Activated T-cell treated with anti-CD3 and anti-CD28 coated beads, Interleukin-2, amount 50 U/mL, for 24 hours (primary cell): ENCODE measurements at places on chromosomes 6 and 20.

DNA sequence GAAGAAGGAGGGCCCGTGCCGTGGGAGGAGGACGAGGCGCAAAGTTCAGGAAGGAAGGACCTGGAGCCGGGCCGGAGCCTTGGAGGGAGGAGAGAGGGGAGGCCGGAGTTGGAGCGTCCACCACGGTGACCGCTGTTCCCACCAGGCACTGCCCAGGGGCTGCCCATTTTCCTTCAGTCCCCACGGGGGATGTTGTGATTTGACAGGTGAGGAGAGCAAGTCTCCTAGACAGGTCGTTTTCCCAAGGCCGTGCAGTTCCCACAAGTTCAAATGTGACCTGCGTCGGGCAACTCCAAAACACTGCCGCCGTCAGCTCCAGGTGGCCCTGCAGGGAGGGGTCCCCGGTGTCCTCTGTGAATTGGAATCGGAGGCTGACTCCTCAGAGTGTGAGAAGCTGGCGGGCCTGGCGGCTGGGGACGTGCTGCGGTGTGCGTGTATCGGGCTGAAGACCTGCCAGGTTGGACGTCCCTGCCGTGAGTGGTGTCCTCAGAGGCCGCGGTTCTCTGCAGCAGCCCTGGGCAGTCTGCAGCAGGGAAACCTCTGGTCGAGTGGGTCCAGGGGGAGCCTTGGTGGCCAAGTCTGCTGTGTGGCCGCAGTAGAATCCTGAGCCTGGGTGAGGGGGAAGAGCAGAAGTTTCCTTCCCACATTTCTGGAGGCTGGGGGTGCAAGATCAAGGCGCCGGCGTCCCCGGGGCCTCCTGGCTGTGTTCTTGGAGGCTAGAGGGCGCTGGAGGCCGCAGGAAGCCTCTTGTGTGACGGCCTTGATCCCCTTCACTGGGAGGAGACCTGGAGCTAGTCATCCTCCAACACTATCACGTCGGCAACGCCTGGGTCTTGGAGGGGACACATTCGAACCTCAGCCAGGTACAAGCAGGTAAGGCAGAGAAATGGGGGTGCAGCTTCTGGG lies 115.1 kb upstream of the FRMD1 start:
- peaks cover 13% of the 10 kb centered on the region for H3K27me3 ChIP-seq
- H3K4me3 ChIP-seq: no peak overlapping the region
- H3K36me3 ChIP-seq: no peaks in the 10 kb centered on the region

DNA sequence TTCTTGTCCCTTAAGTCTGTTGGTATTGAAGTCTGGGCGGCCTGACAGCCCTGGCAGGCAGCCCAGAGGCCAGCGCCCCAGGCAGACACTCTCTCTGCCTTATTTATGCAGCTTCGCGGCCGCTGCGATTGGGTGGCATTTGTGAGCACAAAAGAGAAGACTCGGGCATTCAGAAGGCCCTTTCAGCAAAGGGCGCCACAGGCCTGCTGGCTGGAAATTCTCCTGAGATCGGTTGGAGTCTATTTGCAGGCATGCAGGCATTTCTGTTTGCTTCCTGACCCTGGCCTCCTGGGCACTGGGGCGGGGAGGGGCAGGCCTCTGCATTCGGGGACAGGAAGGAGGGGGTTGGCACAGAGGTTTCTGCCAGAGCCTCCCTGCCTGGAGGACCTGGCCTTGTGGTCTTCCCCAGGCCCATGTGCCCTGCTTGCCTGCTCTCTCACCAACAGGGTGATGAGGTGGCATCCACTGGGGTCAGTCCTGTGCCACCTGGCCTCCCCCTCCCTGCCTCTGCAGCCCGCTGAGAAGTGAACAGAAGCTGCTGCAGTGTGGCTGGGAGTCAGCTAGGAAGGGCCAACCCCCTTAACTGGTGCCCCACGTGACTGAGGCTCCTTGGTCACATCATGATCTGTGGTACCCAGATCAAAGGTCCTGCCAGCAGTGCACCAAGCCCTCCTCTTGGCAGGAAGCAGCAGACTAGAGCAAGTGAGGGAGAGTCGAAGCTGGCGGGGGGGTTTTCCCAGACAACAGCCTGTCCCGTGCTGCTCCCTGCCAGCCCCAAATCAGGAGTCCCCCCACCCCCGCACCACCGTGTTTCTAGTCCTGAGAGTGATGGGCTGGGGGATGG lies 16.6 kb upstream of the CCDC167 start:
- peak overlapping the region; percentile 91 for H3K27ac ChIP-seq
- DNase-seq: peak; percentile 84
- H3K4me1 ChIP-seq: peaks cover 87% of the 10 kb centered on the region
- no peaks in the 10 kb centered on the region for H3K36me3 ChIP-seq
- peak overlapping the region; percentile 77 for H3K4me3 ChIP-seq

GRCh38 chr20:46772901-46773300 lies 63.5 kb downstream of the SLC2A10 start:
- H3K4me1 ChIP-seq: no peaks in the 10 kb centered on the region
- no peak overlapping the region for H3K27ac ChIP-seq
- no peaks in the 10 kb centered on the region for H3K36me3 ChIP-seq
- no peak overlapping the region for H3K4me3 ChIP-seq
- peaks cover 59% of the 10 kb centered on the region for H3K27me3 ChIP-seq

DNA sequence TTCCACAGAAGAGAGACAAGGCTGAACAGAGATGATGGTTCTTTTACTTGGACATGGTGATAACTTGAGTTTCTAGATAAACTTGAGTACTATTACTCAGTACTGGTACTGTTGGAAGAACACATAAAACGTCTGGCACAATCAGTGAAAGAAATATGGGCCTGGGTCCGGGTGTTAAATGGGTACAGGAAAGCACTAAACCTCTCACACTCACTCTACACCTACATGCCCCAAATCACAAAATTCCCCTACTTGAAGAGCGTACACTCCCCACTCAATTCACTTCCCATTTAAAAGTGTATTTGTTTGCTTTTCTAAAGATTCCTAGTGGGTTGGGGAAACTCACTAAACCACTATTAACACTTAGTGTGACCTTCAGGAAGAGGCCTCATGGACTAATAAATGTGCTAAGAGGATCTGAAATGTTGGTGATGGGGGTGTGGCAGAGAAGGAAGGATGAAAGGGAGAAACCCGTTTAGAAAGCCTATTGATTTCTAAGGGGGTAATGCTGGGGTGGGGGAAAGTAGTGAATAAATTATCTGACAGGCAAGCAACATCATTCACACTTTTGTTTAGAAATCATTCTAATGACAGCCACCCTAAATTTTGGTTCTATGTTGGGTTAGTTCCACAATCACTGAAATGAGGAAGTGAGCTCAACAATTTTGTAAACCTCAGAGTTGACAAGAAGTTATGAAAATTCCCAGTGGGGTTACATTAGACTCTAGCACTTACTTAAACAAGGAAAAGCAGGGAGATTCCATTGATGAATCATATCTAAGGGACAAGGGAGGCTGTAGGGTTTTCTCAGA lies 222.6 kb upstream of the MARCKS start:
- peaks cover 30% of the 10 kb centered on the region for H3K4me1 ChIP-seq
- no peak overlapping the region for H3K4me3 ChIP-seq
- H3K27me3 ChIP-seq: peaks cover 13% of the 10 kb centered on the region
- no peak overlapping the region for H3K27ac ChIP-seq
- DNase-seq: no peak

DNA sequence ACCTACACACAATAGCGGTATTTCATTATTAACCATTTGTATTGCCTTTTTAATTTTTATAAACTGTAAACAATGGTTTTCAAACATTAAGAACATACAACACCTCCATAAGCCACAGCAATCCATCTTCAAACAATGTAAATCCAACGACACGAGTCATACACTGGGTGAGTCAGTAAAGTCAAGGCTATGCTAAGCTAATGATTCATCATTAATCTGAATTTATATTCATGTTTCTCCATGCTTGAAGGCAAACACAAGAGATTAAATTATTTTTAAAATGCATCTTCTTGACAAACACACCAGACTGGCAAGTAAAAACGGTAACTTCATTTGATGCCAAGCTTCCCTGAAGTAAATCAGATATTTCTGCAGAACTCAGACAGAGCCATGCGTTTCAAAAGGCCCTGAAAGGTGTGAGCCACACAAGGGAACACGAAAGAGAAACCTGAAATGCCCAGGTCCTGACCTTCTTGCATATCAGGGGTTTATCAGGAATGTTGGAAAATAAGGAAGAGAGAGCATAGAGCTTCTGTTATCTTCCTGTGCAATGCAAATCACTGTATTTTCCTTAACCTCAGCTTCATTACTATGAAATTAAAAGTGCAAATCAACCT lies 162.5 kb downstream of the ALDH8A1 start:
- H3K4me1 ChIP-seq: no peaks in the 10 kb centered on the region

DNA sequence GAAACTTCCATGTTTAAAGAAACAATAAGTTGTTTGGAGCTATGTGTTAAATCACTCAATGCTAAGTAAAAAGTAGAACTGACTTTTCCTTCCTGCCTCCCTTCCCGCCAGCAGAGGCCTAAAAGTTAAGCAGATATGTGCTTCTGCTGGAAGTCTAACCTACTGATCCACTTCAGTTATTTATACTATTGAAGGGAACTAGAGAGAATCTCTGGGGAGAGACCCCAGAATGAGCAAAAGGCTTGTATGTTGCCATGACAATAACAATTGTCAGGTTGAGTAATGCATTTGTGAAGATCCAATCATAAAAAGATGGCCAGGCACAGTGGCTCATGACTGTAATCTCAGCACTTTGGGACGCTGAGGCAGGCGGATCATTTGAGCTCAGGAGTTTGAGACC lies 24.7 kb downstream of the MGME1 start:
- peaks cover 31% of the 10 kb centered on the region for H3K36me3 ChIP-seq
- peaks cover 26% of the 10 kb centered on the region for H3K4me1 ChIP-seq
- H3K4me3 ChIP-seq: no peak overlapping the region
- H3K27ac ChIP-seq: peak overlapping the region; percentile 44
- H3K27me3 ChIP-seq: peaks cover 5% of the 10 kb centered on the region

GRCh38 chr6:43742931-43743632 lies 26.9 kb upstream of the VEGFA start:
- H3K27me3 ChIP-seq: peaks cover 4% of the 10 kb centered on the region
- no peak overlapping the region for H3K4me3 ChIP-seq
- no peaks in the 10 kb centered on the region for H3K4me1 ChIP-seq
- H3K36me3 ChIP-seq: no peaks in the 10 kb centered on the region

DNA sequence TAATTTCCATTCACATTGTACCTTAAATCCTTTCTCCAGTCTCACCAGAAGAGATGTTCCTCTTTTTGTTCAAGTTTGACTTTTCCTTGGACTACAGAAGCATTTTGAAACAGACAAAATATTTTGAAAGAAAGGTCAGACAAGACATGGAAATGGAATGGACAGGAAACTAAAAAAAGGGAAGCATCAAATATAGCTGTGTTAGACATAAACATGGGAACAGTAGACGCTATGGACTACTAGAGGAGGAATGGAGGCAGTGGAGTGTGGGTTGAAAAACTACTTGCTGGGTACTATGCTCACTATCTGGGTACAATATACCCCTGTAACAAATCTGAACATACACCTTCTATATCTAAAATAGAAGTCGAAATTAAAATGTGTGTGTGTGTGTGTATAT lies 4.1 kb upstream of the FAM135A start:
- no peak overlapping the region for H3K27ac ChIP-seq
- peaks cover 11% of the 10 kb centered on the region for H3K36me3 ChIP-seq
- peaks cover 7% of the 10 kb centered on the region for H3K27me3 ChIP-seq
- no peak for DNase-seq

GRCh38 chr6:126252154-126252553 lies 87.8 kb upstream of the CENPW start:
- H3K4me3 ChIP-seq: no peak overlapping the region
- no peak for DNase-seq
- H3K27me3 ChIP-seq: no peaks in the 10 kb centered on the region
- H3K4me1 ChIP-seq: no peaks in the 10 kb centered on the region
- no peaks in the 10 kb centered on the region for H3K36me3 ChIP-seq
- H3K27ac ChIP-seq: no peak overlapping the region

DNA sequence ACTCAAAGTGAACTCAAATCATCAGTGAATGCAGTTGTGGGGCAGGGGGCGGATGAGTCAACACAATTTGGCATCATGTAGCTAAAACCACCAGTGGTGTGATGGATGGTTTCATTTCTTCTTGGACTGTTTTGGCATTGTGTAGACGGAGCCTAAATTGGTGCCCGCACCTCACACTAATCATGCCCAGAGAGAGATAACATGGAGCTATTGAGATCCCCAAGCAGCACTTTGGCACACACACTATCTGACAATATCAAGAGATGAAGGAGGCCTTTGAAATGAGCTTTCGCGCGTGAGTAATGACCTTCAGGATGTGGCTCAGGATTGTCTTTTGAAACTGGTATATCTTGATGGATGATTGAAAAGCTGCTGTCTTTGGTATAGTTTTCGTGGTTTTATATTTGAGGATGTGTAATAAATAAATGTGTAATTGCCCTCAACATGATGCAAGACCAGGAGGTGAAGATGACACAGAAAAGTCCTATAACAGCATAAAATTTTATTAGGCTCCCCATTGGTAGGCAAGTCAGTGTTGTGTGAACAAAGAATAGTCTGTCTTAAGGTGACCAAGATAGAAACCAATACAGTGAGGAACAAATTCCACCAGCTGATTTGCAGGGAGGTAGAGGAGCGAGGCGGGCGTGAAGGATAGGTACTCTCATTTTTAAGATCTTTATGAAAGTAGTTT lies 174.2 kb downstream of the TSHZ2 start:
- H3K27ac ChIP-seq: peak overlapping the region; percentile 96
- DNase-seq: peak; percentile 62
- peaks cover 8% of the 10 kb centered on the region for H3K36me3 ChIP-seq
- peaks cover 8% of the 10 kb centered on the region for H3K27me3 ChIP-seq

DNA sequence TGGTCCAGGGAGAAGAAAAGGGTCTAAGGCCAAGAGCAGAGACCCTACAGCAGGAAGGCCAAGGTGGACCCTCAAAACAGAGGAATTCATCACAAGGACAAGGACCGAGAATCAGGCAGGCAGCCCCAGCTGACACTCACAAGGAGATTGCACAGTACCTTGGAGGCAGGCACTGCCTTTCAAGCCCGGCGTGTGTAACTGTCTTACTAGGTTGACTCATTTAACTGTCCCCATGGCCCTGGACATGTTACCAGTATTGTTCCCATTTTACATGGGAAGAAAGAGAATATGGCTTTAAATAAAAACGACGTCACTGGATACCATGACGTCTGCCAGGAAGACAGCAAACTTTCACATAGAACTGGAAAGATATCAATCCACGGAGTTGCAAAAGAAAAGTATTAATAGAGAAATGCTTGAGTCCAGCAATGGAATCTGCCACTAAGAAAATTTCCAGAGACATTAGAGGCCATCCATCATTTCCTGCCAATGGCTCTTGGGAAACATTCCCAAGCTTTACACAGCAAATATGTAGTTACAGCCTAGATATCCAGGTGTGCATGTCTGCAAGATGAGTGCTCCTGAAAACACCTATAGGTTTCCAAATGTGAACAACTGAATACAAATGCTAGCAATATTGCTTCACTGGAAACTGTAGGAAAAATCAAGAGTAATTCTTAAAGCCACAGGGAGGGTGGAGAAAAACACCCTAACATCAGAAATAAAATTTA lies 111.5 kb upstream of the RPS6KA2 start:
- no peak overlapping the region for H3K4me3 ChIP-seq
- H3K27me3 ChIP-seq: no peaks in the 10 kb centered on the region
- H3K4me1 ChIP-seq: no peaks in the 10 kb centered on the region
- DNase-seq: no peak
- no peak overlapping the region for H3K27ac ChIP-seq
- H3K36me3 ChIP-seq: no peaks in the 10 kb centered on the region
